ENCODE measurements at places on chromosomes 1 and 21.

DNA sequence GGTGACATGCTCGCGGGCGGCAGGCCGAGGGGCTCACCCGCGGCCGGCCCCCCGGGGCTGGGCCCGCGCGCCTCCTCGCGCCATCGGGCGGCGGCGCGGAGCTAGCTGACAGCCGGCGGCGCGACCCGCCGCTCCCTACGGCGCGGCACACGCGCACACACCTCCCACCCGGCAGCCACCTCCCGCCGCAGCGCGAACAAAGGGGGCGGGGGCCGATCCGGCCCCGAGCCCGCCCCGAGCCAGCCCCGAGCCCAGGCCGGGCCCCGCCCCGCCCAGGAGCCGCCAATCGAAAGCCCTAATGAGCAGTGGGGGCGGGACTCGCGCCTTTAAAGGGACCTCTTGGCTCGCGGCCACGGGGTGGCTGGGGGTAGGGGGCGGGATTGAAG, at the start of gene KIF21B:
TSS of gene KIF21B (minus strand) at position 198 of the 386 bp plus-strand sequence. CDS start 331 bp downstream, outside the sequence.
- peak; percentile 92 for DNase-seq

DNA sequence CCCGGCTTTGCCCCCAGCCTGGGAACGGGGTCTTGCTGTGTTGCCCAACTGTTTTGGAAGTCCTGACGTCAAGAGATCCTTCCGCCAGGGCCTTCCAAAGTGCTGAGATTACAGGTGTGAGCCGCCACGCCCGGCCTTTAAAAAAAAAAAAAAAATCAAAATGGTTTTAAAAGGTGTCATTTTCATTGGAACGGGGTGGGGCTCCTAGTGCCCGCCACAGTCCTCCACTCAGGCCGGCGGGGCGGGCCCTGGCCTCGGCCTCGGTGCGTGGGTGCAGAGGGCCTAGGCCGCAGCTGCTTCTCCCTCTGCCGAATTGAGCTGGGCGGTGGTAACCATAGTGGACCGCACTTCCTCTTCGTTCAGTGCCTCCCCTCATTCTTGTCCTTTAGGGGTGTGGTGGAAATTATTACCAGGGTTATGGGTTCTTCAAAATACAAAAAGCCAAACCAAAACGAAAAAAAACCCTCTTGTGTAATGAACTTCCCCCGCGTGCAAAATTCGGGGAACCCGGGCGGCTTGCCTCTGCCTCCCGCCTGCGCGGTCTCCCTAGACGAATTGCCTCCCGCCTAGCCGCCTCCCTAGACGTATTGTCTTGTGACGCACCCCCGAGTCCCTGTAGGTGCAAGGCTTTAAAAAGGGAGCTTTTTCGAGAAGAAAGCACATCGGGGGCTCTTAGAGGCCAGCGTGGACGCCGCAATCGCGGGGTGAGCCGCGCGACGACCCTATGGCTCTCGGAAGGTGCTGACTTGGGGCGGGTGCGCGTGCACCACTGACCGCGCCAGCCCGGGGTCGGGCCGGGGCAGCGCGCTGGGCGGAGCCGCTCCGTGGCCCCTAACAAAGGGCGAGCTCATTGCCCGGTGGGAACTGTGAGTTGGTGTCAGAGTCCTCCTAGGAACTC, 10.5 kb upstream of the SPEN start:
- DNase-seq: peak; percentile 71

- no peak for DNase-seq
These were observed 818.9 kb downstream of the KCNT2 start for GRCh38 chr1:195789321-195789720.

DNA sequence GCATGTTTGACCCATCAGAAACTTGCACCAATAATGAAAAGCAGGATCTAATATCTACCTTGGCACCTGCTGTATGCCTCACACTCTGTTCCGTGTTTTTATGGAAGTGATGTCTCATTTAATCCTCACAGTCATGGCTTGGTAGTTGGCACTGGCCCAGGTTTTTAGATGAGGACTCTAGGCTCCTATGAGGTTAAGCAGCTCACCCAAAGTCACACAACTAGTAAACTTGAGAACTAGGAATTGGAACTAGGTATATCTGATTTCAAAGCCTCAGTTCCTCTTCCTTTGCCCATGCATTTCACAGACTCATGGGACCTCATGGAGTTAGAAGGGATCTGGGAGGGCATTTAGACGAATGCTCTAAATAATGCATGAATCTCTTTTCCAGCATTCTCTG, 21.3 kb upstream of the TARBP1 start:
- no peak for DNase-seq

GRCh38 chr21:21232320-21232719, 234.1 kb downstream of the NCAM2 start:
- no peak for DNase-seq

GRCh38 chr1:24162201-24162600, 19.3 kb upstream of the IL22RA1 start:
- no peak for DNase-seq

DNA sequence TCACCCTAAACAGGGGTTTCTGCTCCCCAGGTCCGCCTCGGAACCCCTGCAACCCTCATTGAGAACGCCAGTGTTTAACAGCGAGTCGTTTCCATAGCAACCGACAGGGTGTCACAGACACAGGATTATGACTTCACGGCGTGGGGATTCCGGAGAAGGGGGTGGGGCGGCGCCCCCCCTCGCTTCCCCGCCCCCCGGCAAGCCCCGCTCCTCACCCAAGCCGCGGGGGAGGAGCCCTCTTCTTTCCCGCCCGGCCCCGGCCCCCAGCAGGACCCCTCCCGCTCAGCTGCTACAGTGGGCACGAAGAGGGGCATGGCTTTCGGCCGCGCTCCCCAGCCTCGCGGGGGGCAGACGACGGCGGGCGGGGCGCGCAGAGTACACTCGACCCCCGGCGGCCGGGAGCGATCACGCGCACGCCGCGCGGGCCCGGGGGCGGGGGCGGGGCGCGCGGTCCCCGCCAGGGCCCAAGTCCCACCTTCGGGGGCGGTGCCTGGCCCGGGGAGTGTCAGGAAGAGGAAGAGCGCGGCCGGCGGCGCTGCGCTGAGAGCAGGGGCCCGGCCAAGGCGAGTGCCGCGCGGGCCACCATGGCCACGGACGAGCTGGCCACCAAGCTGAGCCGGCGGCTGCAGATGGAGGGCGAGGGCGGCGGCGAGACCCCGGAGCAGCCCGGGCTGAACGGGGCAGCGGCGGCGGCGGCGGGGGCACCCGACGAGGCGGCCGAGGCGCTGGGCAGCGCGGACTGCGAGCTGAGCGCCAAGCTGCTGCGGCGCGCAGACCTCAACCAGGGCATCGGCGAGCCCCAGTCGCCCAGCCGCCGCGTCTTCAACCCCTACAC, at the start of gene EFHD2:
TSS of gene EFHD2 (plus strand) at position 501 of the 835 bp plus-strand sequence. CDS start at position 585, 84 bp downstream.
- peak; percentile 96 for DNase-seq

- DNase-seq: no peak
These were observed at the start of gene CTXND2 for GRCh38 chr1:150887018-150887417. Gene CTXND2 (plus strand): TSS chr1:150887136. CDS start chr1:150912315, 25,179 bp downstream.

DNA sequence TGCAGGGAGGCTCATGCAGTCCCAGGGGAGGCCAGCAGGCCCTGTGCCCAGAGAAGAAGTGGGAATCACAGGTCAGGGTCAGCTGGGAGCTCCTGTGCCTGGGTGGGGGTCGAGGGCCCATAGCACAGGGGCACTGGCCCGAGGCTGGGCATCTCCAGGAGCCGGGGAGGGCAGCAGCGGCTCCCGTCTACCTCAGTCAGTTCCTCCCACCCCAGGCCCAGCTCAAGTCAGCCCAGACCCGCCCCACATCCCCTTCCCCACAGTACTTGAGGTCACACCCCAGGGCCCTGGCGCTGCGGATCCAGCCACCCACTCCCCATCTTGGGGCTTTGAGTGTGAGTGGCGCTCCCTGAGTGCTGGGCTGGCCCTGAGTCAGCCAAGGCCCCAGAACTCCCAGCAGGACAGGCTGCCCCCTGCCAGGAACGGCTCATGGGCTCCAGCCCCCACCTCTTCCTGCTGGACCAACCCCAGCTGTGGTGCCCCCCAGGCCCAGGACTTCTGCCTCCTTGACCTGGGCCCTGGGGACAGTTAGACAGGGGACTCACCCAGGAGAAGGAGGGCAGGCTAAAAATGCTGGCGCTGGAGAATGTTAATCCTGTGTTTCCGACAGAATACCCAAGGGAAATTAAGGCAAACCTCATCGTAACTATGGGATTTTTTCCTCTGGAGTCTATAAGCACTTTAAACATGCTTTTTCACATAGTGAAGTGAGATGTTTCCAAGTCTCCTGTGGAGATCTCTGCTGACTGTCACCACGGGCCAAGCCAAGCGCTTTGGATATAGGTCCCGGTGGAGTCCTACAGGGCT, 68.8 kb upstream of the COL6A1 start:
- DNase-seq: no peak

DNA sequence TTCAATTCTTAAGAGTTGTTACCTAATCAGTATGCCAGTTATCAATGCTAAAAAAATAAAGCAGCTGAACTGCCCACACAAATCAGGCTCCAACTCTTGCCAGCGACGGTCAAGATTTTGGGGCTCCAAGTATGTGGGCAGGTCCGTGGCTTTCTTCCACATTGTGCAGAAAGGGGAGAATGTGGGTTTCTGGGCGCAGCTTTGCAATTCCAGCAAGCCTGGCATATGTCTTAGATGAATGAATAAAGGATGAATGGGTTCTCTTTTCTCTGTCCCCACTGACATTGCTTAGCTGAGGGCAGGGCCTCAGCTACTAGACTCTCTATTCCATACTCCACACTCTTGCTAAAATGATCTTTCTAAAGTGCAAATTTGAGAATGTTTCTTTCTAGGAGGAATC, 42.4 kb downstream of the NENF start:
- no peak for DNase-seq

GRCh38 chr1:93853940-93854339, 25.1 kb downstream of the DNTTIP2 start:
- DNase-seq: no peak

DNA sequence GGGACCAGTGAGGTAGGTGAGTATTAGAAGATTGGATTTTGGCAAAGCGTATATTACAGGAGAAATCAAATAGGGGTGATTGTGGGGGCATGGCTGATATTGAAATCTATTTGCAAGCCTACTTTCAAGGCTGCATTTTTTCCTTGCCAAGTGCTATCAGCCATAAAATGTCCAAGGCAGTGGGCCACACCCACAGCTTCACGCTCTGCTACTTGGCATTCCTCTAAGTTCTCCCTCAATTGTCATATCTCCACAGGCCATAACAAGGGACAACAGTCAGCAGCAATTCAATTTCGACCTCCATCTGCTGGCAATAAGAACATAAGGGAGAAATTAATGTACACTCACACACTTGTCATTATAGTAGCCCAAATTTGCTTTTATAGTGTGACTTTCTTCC, 667.1 kb upstream of the PKN2 start:
- no peak for DNase-seq

GRCh38 chr1:153342178-153342577, 6.5 kb downstream of the PGLYRP4 start:
- no peak for DNase-seq

DNA sequence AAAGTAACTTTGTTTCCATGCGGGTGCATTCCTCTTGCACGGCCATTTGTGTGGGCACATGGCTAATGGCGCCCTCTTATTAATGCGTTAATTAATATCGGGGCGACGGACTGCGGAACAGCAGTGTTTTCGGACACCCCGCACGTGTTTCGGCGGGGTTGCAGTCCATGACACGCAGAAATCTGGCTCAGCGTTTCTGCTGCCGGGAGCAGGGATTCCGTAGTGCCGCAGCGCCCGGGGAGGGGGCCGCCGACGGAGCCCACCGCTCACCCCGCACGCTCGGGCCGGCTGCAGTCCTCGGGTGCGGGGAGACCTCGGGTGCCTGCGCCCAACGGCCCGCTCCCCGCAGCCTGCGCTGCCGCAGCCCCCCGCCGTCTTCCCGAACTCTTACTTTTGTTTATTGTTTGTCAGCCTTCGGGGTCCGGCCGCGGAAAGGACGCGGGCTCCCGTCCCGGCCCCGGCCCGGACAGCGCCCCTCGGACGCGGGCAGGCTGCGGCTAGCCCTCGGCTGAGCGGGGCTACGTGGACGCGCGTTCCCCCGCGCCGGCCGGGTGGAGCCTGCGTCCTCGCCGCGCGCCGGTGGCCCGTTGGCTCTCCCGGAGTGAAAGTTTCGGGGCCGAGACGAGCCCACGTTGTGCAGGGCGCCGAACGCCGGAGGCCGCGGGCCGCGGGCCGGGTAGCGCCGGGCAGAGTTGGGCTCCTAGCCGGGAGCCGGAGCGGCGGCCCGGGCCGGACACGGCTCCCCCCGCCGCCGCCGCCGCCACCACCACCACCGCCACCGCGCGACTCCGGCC, 849 bp downstream of the NFIA start:
- no peak for DNase-seq

DNA sequence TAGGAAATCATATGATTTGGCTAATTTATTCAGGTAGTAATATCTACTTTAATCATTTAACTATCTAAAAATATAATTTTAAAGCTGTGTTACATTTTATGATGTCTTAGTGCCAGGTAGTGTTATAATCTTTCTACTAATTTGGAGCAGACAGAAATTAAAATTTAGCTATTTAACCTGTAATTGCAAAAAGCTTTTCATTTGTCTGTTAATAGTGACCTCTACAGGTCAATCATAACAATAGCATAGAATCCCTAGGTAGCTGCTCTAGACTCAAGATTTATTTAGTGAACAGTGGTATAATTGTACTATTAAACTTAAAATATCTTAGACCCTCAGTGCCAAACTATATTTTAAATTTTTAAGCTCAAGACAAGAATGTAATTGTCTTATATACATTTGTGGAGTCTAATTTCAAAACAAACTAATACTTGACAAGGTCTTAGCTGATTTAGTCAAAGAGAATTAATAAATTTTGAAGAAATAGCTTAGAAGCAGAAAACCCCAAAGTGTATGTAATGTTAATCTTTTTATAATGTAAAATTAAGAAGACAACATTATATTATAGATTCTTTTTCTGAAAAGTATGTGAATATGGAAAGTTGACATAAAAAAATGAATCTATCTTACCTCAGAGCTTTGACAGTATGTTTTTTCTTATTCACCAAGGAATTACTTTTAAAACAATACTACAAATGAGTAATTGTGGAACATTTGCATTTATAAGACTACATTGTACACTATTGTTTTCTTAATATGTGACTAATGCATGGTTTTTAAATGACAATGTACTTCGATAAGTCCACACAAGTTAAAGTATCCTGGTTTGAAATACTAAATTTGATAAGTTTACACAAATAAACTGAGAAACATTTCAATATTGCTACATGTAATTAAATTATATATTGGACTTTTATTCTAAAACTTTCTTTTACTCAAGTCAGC, 64.1 kb upstream of the RNPC3 start:
- DNase-seq: no peak

- DNase-seq: peak; percentile 38
These were observed 20.6 kb downstream of the MTHFR start for GRCh38 chr1:11784993-11785769.

DNA sequence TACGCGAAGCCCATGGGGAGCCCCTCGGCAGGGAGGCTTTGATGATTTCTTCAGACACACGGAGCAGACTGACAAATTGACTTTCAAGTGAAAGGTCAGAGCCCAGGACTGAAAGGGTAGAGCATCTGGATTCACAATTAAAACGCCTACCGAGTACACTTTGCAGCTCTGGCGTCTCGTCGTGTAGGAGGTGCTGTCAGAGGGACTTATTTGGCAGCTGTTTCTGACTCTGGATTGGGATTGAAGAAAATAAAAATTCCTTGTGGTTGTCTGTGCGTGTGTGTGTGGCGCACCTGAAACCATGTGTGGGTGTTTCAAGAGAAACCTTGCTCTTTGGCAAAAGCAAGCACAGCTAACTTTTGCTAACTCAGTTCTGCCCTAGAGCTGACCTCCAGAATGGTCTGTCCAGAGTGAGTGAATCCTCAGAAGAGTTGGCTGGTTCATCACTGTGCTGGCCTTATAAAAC, 348.7 kb downstream of the HLX start:
- DNase-seq: no peak

Data from CD4-positive, alpha-beta T cell treated with Interleukin-21 for 1 hour (primary cell).